ENCODE measurements at places on chromosomes 13 and 19.

GRCh38 chr13:113605461-113605860, 20.9 kb downstream of the TFDP1 start:
- DNase-seq: no peak

DNA sequence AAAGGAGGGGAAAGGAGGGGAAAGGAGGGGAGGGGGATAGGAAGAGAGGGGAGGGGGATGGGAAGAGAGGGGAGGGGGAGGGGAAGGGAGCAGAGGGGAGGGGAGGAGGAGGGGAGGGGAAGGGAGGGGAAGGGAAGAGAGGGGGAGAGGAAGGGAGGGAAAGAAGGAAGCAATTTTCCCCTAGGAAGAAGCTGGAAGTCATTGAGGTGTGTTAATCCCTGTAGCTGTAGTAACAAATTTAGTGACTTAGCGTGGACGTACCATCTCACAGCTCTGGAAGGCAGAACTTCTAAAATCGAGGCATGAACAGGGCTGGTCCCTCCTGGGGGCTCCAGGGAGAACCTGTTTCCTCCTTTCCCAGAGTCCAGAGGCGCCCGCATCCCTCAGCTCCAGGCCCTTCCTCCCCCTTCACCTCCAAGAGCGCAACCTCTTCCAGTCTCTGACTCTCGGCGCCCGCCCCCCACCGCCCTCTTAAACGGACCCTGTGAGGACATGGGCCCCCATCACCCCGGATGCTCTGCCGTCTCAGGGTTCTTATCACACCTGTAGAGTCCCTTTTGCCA, 5.6 kb upstream of the CDC34 start:
- DNase-seq: no peak

DNA sequence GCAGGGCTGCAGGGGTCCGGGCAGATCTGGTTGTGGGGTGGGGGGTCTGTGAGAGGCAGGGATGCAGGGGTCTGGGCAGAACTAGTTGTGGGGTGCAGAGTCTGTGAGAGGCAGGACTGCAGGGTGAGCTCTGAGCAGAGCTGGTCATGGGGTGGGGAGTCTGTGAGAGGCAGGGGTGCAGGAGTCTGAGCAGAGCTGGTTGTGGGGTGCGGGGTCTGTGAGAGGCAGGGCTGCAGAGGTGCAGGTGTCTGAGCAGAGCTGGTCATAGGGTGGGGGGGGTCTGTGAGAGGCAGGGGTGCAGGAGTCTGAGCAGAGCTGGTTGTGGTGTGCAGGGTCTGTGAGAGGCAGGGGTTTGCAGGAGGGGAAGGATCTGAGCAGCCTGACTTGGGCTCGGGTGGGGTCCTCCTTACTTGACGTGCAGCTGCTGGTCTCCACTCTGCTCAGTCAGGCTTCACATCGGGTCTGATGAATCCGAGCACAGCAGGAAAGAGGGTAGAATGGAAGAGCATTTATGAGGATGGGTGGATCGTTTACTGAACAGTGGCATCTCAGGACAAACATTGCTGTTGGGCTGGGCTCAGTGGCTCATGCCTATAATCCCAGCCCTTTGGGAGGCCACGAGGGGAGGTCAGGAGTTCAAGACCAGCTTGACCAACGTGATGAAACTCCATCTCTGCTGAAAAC, 31.2 kb downstream of the IGFL2 start:
- DNase-seq: no peak

DNA sequence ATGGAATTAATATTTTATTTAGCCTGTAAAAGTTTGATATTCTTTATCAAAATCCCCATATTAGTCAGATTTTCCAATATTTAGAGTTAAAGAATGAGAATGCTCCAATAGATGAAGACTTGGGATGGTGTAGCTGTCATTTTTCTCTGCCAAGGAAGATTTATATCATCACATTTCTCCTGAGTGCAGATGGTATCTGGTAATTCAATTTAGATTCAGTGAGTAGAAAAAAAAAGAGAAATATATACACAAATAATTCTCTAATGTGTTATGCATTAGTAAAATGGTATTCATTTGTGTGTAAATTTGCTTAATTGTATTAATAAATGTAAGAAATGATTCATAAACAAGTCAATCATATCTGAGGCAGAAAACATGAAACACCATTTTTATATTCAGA, 1508.7 kb upstream of the PCDH20 start:
- DNase-seq: no peak

DNA sequence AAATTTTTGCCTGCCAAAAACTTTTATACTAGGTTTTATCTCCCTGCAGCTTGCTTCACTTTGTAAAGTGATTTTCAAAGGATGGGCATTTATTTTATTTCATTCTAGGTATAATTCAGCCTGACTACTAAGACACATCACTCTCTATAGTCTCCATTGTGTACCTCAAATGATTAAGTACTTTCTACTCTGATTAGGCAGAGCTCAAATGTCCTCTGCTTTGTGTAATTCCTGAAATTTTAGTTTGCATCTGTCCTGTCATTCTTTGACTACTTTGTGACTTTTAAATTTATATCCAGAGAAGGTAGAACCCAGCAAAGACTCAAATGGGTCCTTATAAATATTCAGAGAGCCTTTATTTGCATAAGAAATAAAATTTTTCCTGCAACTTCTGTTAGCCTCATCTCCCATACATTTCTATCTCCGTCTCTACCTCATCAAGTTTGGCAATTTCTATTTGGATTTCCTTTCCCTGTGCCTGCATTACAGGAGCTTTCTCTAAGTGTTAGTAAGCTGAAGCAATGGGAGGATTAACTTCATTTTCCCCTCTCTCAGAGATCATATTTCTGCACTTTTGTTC, 1038.0 kb upstream of the ATXN8OS start:
- DNase-seq: no peak

DNA sequence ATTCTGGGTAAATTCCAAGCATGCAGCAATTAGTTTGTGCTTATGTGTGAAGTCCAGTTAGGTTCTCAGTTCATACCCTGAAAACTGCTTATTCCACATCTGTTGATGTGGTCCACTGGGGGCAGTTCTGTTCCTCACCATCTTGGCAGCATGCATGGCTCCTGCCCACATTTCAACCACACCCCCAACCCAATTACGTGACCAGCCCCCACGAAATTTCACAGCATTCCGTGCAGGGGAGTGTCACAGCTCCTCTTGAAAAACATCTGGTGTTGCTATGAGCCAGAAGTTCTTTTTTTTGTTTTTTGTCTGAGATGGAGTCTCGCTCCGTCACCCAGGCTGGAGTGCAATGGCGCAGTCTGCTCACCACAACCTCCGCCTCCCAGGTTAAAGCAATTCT, 9.1 kb upstream of the ERVK3-1 start:
- no peak for DNase-seq

DNA sequence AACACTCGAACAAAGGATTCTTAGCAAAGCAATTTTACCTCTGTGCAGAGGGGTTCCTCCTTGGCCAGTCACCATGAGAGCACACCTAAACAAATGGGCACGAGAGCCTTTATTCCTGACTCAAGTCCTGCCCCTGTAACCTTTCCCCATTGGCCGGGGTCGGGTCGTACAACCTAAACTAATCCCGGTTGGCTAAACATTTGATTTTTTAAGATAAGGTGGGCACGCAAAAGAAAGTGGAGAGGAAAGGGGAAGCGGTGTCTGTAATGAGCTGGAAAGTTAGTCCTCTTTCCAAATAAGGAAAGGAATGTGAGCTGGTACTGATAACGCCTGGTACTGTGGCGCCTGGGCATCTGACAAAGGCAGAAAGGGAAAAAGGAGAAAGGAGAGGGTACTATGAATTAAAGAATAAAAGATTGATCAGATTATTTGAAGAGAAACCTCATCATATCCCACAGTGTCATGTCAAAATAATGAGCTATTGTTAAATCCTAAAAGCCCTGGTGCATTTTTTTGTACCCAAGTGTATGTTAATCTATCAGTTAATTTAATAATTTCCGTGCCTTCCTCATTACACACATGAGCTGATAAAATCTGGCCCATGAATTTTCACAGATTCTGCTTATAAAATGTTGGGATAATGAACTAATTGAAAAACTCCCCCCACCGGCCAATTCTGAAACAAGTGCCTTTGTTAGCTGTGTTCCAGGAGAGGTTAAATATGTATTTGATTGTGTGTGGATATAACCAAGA, 335.7 kb downstream of the RFC3 start:
- DNase-seq: no peak

DNA sequence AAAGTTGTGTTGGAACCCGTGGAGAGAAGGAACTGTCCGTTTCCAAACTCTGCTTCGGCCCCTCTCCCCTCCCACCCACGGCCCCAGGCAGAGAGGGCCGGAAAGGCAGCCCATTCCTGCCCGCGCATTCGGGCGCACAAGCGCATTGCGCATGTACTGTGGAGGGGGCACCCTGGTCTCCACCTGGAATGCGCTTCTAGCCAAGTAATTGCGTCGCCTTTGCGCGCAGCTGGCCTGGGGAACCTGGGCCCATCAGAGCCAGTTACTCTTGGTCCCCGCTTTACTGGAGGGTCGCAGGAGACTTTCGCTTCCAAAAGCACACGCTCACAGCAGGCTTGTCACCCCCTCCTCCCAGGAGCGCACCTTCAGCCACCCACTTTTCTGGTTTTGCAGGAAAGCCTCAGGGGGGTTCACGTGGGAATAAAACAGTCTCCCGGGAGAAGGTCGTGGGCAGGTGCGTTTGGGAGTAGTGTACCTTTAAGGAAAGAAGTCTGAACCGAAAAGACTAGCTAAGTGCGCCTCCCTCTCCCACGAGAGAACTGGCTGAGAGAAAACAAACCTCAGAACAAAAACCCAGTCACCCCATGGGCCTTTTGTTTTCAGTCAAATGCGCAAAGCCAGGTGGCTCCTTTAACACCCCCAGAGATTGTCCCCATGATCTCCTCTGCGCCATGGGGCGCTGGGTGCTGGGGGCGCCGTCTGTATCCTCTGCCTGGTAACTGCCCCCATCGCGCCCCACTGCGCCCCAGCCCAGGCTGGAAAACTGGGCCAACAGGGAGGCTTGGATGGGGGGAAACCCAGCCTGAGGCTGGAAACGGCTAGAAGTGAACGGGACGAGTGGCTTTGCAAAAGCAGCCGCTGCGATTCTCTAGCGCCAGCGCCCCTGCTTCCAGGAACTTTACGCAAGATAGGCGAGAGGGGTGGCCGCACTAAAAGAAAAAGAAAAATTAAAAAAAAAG, 28.5 kb downstream of the GSX1 start:
- no peak for DNase-seq

DNA sequence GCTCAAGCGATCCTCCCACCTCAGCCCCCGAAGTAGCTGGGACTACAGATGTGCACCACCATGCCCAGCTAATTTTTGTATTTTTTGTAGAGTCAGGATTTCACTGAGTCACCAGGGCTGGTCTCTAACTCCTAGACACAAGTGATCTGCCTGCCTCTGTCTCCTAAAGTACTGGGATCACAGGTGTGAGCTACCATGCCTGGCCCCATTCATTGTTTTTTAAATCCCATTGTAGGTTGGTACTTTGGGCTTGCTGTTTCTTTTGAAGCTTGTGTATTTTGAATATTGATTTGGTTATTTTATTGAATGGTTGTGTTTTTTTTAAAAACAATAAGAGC, 26.7 kb downstream of the ZMYM2 start:
- peak; percentile 8 for DNase-seq

- DNase-seq: no peak
Observed at GRCh38 chr19:9178901-9179300, at the start of gene OR7D2. Gene OR7D2 (plus strand): TSS chr19:9178979. CDS start chr19:9185782, 6,803 bp downstream.

GRCh38 chr13:68810660-68811059, 1297.0 kb upstream of the ATXN8OS start:
- no peak for DNase-seq

DNA sequence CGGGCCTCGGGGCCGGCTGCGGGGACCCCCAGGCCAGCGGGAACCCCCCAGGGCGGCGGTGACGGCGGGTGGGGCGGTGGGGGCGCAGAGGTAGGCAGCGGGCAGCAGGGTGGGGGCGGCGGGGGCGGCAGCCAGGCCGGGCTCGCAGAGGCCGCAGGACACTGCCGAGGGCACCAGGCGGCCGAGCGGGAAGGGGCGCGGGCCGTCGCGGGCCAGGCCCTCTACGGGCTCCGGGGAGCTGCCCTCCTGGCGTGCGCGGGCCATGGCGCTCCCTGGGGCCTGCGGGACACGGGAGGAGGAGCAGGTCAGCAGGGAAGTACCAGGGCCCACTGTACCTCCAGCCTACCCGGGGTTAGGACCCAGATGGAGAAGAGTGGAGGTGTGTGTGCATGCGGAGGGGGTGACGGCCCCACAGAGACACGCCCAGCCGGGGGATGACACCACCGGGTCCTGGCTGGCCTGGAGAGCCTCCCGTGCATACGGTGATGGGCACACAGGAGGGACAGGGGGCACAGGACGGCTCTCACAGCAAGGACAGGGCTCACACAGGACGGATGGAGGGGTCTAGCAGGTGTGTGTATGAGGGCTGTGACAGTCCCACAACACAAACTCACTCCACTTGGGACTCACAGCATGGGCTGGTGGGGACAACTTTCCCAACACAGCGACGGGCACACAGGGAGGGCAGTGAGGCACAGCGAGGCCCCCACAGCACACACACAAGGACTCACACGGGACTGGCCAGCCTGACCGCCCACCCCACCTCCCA, 2.6 kb downstream of the BBC3 start:
- peak; percentile 51 for DNase-seq

- DNase-seq: no peak
Observed at GRCh38 chr13:91785431-91786119, 387.2 kb downstream of the GPC5 start.

DNA sequence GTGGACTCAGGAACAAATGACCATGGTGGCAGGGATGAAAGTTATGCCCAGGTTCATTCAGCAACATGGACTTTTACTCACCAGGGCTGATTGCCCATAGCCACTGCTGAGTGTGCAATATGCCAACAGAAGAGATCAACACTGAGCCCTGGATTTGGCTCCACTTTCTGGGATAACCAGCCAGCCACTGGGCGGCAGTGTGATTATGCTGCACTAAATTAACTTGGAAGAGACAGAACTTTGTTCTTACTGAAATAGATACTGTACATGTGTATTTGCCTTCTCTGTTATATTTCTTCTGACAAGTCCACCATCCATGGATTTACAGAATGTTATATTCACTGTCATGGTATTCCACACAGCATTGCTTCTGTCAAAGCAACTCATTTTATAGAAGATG, 257.4 kb downstream of the TDRD3 start:
- DNase-seq: no peak

GRCh38 chr19:35207391-35207871, 21.1 kb downstream of the FAM187B start:
- DNase-seq: peak; percentile 27

DNA sequence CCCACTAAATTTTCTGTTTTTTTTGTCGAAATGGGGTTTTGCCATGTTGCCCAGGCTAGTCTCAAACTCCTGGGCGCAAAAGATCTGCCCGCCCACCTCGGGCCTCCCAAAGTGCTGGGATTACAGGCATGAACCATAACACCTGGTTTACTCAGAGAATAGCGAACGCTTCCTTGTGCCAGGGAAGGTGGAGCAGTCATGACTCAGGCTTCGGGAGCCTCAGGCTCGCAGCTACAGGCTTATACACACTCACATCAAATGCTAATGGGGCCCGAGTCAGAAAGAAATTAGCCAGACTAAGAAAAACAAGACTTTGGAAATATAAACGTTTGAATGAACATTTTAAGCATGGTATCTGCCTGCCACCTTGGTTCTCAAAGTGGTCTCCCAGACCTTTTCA, 11.0 kb upstream of the TPT1 start:
- no peak for DNase-seq

- DNase-seq: no peak
Observed at GRCh38 chr19:47723581-47723940, 10.3 kb downstream of the EHD2 start.

- DNase-seq: no peak
Observed at GRCh38 chr13:75407998-75408397, 74.0 kb downstream of the TBC1D4 start.

GRCh38 chr13:42487221-42487620, 86.7 kb upstream of the TNFSF11 start:
- no peak for DNase-seq

GRCh38 chr13:22086597-22087330, 415.9 kb downstream of the FGF9 start:
- no peak for DNase-seq

GRCh38 chr13:30856005-30856790, 49.9 kb upstream of the MEDAG start:
- DNase-seq: no peak
